ENCODE measurements at places on chromosomes 12 and 14. TPM values are rescaled to one million over a fixed set of nuclear protein-coding genes. Genes with fewer than 3 reads are reported as not detected.

CD69 gene
- total RNA-seq, result 1.7 TPM

ADAMTS20 gene
- total RNA-seq, result not detected

CD4 gene
- total RNA-seq, result not detected

CIPC gene
- total RNA-seq, result 18.9 TPM

CCDC175 gene
- not detected for total RNA-seq

SRRM4 gene
- total RNA-seq, result not detected

DTX3 gene
- total RNA-seq, result 23.1 TPM

DNA sequence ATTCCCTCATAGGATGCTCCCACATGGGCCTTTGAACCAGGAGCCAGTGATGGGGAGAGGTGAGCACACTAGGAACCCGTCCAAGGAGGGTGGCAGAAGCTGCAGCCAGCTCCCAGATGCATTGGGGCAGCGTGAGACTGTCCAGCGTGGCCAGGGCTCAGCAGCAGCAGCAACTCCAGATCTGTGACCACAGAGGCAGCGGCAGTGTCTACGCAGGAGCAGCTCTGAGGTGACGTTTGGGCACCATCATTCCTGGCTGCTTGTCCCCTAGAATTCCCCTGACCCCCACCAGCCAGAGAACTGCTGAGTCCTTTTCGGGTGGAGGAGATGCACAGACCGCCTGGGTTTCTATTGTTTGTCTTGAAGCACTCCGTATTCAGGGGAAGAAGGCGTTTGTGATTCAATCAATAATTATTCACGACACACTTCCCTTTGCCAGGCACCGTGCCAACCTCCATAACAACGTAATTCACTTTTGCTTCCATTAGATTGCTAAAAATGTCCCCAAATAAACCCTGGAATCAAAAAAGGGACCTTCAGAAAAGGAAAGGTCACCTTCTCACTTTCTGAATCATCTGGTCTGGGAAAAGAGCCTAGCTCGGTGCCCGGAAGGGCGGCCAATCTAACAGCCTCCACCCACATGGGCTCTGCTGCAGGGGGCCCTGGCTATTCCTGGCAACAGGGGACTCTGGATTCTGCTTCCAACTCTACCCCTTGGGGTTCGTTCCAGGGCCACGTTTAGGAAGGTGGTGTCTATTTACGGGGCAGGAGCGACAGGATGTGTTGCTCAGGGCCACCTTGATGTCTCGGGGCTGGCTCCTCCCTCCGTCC lies 11.4 kb upstream of the BDKRB2 start:
- H3K4me1 ChIP-seq, result peaks cover 24% of the 10 kb centered on the region
- H3K36me3 ChIP-seq, result no peaks in the 10 kb centered on the region
- no peak overlapping the region for H3K4me3 ChIP-seq
- peaks cover 16% of the 10 kb centered on the region for H3K27me3 ChIP-seq
- no peak for DNase-seq
- no peak overlapping the region for H3K27ac ChIP-seq

DNA sequence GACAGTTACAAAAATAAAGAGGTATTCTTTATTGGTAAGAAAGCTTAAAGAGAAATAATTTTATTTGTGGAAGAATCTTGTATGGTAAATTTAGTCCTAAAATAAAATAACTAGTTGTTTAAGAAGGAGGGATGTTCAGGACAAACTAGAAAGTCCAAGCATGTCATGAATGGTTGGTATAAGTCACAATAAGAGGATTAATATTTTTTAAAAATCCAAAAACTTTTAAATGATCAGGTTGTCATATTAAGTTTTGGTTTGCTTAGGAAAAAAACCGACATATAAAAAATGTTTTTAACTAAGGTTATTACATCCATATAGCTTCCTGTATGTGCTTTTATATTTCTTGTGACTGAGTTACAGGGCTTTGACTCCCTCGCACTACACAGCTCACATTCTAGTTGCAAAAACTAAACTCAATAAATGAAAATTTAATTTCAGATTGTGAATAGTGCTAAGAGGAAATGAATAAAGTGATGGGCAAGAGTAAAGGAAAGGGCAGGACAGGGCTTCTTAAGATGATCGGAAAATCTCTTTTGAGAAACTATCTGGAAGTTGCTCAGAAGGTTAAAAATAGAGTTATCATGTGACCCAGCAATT lies 80.7 kb upstream of the METAP2 start:
- no peaks in the 10 kb centered on the region for H3K4me1 ChIP-seq
- no peaks in the 10 kb centered on the region for H3K36me3 ChIP-seq
- DNase-seq, result no peak
- no peak overlapping the region for H3K4me3 ChIP-seq
- peaks cover 66% of the 10 kb centered on the region for H3K27me3 ChIP-seq
- H3K27ac ChIP-seq, result no peak overlapping the region

DNA sequence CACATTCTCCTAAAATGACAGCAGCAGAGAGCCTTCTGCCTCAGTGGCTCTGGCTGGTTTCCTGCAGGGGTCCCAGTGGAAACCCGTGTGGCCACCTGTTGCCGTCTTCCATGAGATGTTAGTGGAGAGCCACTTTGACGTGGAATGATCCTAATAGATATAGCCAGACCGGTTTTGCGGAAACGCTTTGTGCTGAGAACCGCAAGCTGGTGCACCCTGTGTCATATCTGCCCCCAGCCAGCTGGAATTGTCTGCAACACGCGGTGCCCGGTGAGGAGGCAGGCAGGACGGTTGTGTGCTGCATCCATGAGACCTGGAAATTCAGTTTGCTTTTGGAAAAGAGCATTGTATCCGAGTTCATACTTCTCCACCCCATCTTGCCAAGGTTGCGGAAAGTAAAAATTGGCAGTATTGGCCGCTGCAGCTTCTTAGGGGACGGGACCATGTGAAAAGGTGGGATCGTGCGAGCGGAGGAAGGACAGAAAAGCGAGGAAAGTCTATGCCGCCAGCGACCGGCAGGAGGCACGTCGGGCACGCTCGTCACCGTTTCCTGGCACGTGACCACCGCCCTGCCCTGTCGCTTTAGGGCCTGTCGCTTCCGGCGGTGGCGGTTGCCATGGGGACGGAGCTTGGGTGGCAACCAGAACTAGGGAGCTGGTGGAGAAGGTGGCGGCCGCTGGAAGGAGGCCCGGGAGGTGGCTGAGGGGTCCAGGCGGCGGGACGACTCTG lies at the start of gene CFAP251:
Gene CFAP251 (plus strand): TSS at position 643 of the 729 bp plus-strand sequence. CDS start 2,714 bp downstream, outside the sequence.
- H3K36me3 ChIP-seq, result peaks cover 15% of the 10 kb centered on the region
- peak; percentile 97 for DNase-seq

GRCh38 chr14:64777461-64777860 lies 73.2 kb downstream of the PLEKHG3 start:
- H3K27ac ChIP-seq, result no peak overlapping the region
- no peak for DNase-seq
- no peaks in the 10 kb centered on the region for H3K36me3 ChIP-seq

- no peak overlapping the region for H3K4me3 ChIP-seq
- no peak for DNase-seq
- no peaks in the 10 kb centered on the region for H3K36me3 ChIP-seq
- no peaks in the 10 kb centered on the region for H3K4me1 ChIP-seq
- peaks cover 15% of the 10 kb centered on the region for H3K27me3 ChIP-seq
These were observed 62.4 kb downstream of the PPM1A start for GRCh38 chr14:60311417-60311816.

DNA sequence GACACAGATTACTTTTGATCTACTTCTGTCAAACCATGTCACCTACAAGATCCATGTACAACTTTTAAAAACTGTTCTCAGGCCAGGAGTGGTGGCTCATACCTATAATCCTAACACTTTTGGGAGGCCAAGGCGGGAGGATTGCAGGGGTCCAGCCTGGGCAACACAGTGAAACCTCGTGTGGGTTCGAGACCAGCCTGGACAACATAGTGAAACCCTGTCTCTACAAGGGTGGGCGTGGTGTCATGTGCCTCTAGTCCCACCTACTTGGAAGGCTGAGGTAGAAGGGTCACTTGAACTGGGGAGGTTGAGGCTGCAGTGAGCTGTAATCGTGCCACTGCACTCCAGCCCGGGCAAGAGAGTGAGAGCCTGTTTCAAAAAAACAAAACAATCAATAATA lies 5.7 kb downstream of the WDR20 start:
- no peak for DNase-seq
- no peaks in the 10 kb centered on the region for H3K4me1 ChIP-seq
- H3K27me3 ChIP-seq, result no peaks in the 10 kb centered on the region

DNA sequence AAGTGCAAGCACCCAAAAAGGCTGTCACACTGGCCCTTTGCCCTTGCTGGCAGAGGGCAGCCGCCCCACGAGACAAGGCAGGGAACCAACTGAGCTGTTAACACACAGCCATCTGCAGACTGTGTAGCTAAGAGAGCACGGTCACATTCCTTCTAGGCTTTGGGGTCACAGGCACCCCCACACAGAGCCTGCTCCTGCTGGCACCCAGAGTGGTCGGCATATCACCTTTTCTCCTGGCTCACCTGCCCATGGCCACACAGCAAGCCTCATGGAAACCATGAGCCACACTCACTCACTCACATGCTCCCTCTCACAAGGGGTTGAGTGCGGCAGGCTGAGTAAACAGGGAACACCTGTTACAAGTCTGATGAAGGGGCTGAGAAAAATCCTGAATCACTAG lies 214.5 kb downstream of the PCNX1 start:
- H3K27ac ChIP-seq, result no peak overlapping the region
- H3K4me3 ChIP-seq, result no peak overlapping the region
- DNase-seq, result no peak
- H3K4me1 ChIP-seq, result peaks cover 23% of the 10 kb centered on the region
- peaks cover 8% of the 10 kb centered on the region for H3K36me3 ChIP-seq

DNA sequence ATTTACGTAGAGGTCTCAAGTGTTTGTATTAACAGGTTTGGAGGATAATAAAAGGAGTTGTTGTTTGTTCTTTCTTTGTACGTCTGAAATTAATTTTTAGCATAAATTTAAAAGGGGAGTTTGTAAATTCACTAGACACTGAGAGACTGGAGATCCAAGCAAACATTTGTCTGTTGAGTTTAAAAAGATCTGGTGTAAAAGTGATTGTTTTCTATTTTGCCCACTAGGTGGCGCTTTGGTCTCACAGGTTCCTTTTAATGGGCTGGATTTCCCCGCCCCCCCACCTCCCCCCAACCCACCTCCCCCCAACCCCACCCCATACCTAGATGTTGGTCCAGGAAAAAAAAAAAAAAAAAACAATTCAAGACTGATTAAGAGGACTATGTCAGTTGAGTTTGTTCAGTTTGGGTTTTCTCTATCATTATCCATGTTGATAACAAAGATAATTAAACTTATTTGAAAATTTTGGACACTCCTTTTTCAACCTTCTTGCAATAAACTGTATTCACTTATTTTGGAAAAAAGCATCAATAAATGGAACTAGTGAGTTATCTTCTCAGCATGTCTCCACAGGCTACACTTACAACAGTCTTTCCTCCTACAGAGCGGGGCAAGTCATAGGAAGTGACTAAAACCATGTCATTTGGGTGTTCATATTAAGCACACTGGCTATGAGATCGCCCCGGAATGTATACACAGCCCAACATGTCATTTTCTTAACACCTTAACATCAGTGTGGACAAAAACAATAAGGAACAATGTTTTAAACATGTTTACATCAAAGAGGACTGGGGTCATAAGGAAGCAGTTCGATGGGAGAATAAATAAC lies 841.1 kb downstream of the NRXN3 start:
- no peaks in the 10 kb centered on the region for H3K36me3 ChIP-seq
- no peaks in the 10 kb centered on the region for H3K4me1 ChIP-seq

DNA sequence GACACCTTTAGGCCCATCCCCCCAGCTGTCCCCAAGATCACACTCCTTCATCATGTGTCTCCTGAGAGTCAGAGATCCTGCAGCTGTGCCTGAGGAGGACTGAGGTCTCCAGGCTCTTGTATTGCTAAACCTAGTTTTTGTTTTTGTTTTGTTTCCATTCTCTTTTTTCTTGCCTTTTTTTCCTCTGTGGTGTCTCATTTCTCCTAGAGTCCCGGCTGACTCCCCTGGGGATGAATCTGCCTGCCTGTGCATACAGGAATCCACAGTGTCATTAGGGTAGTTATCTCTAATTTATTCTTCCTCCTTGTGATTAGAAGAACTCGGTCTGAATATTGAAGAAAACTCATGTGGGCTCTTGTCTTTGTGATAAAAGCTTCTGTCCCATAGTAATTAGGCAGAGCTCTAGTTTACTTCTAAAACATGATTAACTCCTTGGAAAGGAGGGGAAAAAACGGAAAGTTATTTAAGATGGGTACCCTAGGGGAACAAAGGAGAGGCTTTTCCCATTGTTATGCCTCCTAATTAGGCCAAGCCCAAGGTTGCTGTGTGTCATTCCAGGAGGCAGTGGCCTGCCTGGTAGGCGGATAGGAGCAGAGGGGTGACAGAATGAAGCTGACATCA lies 343.2 kb downstream of the ZFP36L1 start:
- no peaks in the 10 kb centered on the region for H3K27me3 ChIP-seq
- DNase-seq, result no peak
- no peak overlapping the region for H3K27ac ChIP-seq
- H3K4me1 ChIP-seq, result peaks cover 16% of the 10 kb centered on the region
- H3K36me3 ChIP-seq, result no peaks in the 10 kb centered on the region

- H3K27me3 ChIP-seq, result peaks cover 80% of the 10 kb centered on the region
- peak overlapping the region; percentile 60 for H3K4me3 ChIP-seq
- H3K36me3 ChIP-seq, result no peaks in the 10 kb centered on the region
- H3K4me1 ChIP-seq, result no peaks in the 10 kb centered on the region
- H3K27ac ChIP-seq, result no peak overlapping the region
These were observed 360.4 kb downstream of the MED13L start for GRCh38 chr12:115916910-115917668.

DNA sequence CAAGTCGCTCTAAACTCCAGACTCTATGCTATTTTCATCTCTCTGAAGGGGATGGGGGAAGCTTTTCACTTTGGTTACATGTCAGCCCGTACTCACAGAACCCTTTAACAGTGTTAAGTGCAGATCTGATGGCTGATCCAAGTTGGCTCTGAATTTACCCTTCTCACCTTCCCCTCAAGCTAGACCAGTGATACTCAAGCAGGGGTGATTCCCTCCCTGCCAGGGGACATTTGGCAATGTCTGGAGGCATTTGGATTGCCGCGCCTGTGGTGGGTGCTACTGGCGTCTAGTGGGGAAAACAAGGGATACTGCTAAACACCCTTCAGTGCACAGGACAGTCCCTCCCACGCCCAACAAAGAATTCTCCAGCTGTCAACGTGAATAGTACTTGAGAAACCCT lies 6.0 kb upstream of the TEX52 start:
- H3K4me3 ChIP-seq, result no peak overlapping the region
- no peak for DNase-seq
- no peak overlapping the region for H3K27ac ChIP-seq
- H3K27me3 ChIP-seq, result no peaks in the 10 kb centered on the region
- H3K4me1 ChIP-seq, result no peaks in the 10 kb centered on the region
- peaks cover 56% of the 10 kb centered on the region for H3K36me3 ChIP-seq

GRCh38 chr12:79531518-79531917 lies 159.2 kb downstream of the PAWR start:
- no peak overlapping the region for H3K27ac ChIP-seq
- H3K4me1 ChIP-seq, result peaks cover 10% of the 10 kb centered on the region
- H3K27me3 ChIP-seq, result no peaks in the 10 kb centered on the region
- DNase-seq, result no peak
- peaks cover 5% of the 10 kb centered on the region for H3K36me3 ChIP-seq
